ENCODE measurements at places on chromosomes 3 and 15. TPM values are rescaled to one million over a fixed set of nuclear protein-coding genes. Genes with fewer than 3 reads are reported as not detected.

USP13 gene
- total RNA-seq, result 11.4 TPM

CRYBG3 gene
- 28.5 TPM for total RNA-seq

LYZL4 gene
- not detected for total RNA-seq

DCBLD2 gene
- 46.7 TPM for total RNA-seq

- H3K4me1 ChIP-seq, result no peaks in the 10 kb centered on the region
- no peak overlapping the region for H3K27ac ChIP-seq
These were observed 201.9 kb upstream of the CHRM5 start for GRCh38 chr15:33766389-33766788.

DNA sequence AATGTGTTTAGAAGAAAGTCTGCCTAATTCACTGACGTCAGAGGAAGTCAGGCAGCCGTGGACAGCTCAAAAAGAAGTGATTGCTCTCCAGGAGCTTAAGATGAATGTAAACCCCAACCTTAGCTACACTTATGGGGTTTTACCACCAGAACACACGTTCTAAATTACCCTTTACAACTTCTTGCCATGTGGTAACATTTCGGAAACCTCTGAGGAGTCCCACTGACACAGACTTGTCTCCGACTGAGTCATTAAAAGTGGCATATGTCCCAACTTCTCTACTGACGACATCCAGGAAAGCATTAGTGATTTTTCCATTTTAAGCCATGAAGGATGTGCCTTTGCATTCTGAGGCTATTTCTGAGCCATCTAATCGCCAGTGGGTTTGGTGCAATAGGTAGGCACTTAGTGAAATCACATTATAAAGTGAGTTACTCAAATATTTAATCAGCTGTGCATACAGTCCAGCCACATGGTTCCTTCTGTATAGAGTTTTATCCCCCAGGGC is 32.4 kb downstream of the C2CD4A start:
- H3K4me1 ChIP-seq, result no peaks in the 10 kb centered on the region
- no peaks in the 10 kb centered on the region for H3K36me3 ChIP-seq
- no peak for DNase-seq
- no peak overlapping the region for H3K4me3 ChIP-seq

GRCh38 chr3:177065285-177066033 is 131.8 kb downstream of the TBL1XR1 start:
- DNase-seq, result no peak
- H3K4me1 ChIP-seq, result no peaks in the 10 kb centered on the region
- no peak overlapping the region for H3K27ac ChIP-seq
- H3K36me3 ChIP-seq, result no peaks in the 10 kb centered on the region
- no peaks in the 10 kb centered on the region for H3K27me3 ChIP-seq

DNA sequence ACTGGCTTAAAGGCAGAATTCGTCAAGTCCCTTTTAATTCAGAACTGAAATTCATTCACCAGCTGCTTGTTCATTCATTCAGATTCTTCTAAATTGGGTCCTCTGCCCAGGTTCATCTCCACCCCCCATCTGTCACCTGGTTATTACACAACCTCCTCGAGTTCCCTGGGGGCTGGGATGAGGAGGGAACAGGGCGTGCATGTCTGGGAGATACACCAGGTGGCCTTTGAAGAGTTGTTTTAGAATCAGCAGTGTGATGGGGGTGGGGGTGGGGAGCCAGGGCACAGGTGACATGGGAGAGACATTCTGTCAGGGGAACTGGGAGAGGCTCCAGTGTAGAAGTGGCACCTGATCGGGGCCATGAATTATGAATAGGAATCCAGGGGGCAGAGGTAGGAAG is 8.2 kb downstream of the SNX33 start:
- no peak for DNase-seq
- H3K27me3 ChIP-seq, result no peaks in the 10 kb centered on the region
- H3K4me1 ChIP-seq, result peaks cover 8% of the 10 kb centered on the region
- no peak overlapping the region for H3K27ac ChIP-seq
- no peak overlapping the region for H3K4me3 ChIP-seq

GRCh38 chr3:4995500-4996053 is 16.3 kb downstream of the BHLHE40 start:
- no peaks in the 10 kb centered on the region for H3K27me3 ChIP-seq
- H3K4me3 ChIP-seq, result no peak overlapping the region
- H3K27ac ChIP-seq, result peak overlapping the region; percentile 90
- no peak for DNase-seq
- no peaks in the 10 kb centered on the region for H3K36me3 ChIP-seq
- peaks cover 6% of the 10 kb centered on the region for H3K4me1 ChIP-seq

DNA sequence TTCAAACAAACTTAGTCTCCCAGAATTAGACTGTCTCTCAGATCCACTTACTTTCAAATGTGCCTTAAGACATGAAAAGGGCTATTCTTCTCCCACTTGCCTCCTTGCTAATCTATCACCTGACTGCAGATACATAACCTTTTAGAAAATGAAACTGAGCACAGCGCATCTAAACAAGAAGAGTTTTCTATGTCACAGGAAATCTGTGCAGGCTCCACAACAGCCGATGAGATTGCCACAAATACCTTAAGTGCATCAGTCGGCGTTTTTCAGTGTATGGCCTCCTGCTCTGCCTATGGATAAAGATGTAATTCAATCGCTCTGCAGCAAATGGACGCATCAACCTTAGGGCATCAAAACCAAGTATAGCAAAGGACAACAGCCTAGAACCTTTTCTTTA is 544.2 kb downstream of the FOXP1 start:
- H3K27me3 ChIP-seq, result no peaks in the 10 kb centered on the region
- no peak for DNase-seq
- no peak overlapping the region for H3K27ac ChIP-seq
- no peaks in the 10 kb centered on the region for H3K4me1 ChIP-seq
- no peak overlapping the region for H3K4me3 ChIP-seq

DNA sequence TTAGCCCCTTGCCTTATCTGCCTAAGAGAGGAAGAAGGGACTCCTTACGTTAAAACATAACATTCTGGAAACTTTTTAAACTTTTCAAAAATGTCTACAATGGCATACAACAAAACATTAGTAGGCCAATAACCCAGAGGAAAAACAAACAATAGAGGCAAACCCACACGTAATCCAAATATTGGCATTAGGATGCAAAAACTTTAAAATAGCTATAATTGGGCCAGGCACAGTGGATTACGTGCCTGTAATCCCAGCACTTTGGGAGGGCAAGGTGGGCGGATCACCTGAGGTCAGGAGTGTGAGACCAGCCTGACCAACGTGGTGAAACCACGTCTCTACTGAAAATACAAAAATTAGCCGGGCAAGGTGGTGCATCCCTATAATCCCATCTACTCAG is 134.9 kb downstream of the AQP9 start:
- no peaks in the 10 kb centered on the region for H3K36me3 ChIP-seq
- no peaks in the 10 kb centered on the region for H3K4me1 ChIP-seq
- H3K27ac ChIP-seq, result no peak overlapping the region
- DNase-seq, result no peak
- no peak overlapping the region for H3K4me3 ChIP-seq
- no peaks in the 10 kb centered on the region for H3K27me3 ChIP-seq

DNA sequence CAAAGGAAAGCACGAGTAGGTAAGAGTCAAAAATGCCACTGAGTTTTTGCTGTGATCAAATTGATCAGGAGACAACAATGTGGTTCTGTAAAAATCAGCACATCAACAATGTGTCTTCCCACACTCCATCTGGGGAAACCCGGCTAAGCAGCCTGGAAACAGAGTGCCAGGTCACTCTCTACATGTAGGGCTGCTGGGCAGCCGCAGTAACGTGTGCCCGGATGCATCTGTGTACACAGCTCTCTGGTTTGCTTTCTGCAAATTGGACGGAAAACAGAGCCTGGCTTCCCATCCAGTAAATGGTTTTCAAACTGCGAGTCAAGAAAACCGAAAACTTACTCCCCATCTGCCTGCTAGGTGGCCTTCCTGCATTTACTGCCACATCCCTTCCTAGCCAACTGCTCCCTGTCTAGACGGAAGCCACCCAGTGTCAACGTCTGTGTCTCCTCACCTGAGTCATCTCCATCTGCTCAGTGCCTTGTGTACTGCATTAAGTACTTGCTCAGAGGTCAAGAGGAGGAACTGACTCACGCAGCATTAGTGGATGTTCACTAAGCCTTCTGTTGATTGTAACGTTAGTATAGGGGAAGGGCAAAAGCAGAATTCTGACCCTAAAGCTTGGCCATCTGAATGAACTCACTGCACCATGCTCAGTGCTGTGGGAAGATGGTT is 124.1 kb downstream of the TJP1 start:
- H3K4me1 ChIP-seq, result no peaks in the 10 kb centered on the region
- peaks cover 3% of the 10 kb centered on the region for H3K36me3 ChIP-seq
- H3K4me3 ChIP-seq, result no peak overlapping the region
- no peak overlapping the region for H3K27ac ChIP-seq
- H3K27me3 ChIP-seq, result no peaks in the 10 kb centered on the region

GRCh38 chr3:38648659-38649499 is 608 bp downstream of the SCN5A start:
- H3K4me3 ChIP-seq, result peak overlapping the region; percentile 54
- no peaks in the 10 kb centered on the region for H3K4me1 ChIP-seq
- H3K27ac ChIP-seq, result no peak overlapping the region
- H3K27me3 ChIP-seq, result no peaks in the 10 kb centered on the region
- DNase-seq, result no peak
- no peaks in the 10 kb centered on the region for H3K36me3 ChIP-seq

DNA sequence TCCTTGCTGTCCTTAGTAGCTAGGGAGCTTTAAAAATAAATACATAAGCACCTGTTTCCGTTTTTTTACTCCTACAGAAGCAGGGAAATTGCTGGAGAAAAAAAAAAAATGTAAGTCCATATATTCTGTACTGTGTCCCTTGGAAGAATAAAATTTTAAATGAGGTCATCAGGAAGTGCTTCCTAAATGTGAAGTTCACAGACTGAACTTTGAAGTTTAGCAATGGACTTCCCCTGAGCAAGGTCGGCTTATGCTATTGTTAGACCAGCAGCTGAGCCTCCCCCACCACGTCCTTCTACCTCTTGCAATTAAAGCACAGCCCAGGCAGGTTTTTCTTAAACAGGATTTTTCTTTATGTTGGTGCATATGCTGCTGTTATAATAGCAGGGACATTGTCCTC is 26.3 kb downstream of the LIPC start:
- no peak for DNase-seq
- H3K36me3 ChIP-seq, result no peaks in the 10 kb centered on the region
- H3K27ac ChIP-seq, result peak overlapping the region; percentile 53
- H3K27me3 ChIP-seq, result no peaks in the 10 kb centered on the region
- no peaks in the 10 kb centered on the region for H3K4me1 ChIP-seq
